Neuronal stem cell (in vitro differentiated cells): ENCODE measurements at places on chromosomes 12 and 14.

DNA sequence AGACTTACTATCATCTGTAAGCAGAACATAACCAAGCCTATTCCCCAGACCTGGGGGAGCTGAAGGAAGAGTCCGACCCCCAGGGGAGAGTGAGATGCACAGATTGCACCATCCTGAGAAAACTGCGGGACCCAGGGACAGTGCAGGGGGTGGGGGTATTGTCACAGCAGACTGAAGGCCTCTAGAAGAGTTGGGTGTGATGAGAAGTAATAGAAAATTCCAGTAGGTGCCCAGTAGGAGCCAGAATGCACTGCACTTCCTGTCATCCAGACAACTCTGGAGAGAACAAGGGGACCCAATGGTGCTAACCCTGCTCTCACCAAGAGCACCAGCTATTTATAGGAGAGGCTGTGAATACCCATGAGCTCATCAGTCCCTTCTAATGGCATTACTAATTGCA is 190.1 kb downstream of the BCL11B start:
- no peak for DNase-seq

DNA sequence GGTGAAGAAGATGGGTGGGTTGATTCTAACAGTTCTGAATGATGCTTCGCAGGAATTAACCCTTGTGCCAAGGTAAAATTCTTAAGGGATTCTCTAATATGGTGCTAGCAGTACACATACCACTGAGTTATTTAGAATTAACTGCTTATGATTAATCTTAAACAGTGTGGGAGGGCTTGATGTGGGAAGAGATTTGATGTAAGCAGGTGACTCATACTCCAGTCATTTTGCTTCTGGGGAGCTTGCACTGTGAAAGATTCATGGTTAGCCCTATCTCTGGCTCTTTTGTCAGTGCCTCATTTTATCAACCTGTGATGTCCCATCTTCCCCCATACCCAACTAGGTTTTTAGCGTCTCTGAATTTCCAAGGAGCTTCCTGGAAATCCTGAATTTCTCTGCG is 83.8 kb downstream of the NRXN3 start:
- DNase-seq, result no peak

DNA sequence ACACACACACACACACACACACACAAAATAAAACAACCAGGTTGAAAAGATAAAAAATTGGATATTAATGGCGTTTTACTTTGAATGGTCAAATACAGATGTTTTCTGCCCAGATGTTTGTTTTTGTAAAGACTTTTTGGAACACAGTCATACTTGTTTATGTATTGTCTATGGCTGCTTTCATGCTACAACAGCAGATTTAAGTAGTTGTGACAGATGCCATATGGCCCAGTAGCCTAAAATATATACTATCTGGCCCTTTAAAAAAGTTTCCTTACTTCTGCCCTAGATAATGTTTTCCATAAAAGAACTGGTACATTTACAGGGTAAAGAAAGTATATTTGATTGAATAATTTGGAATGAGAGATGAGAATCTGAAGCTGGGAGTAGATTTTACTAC is 1362.8 kb upstream of the SEL1L start:
- DNase-seq, result no peak

- DNase-seq, result no peak
Observed at GRCh38 chr12:10740182-10740581, 17.1 kb upstream of the YBX3 start.

DNA sequence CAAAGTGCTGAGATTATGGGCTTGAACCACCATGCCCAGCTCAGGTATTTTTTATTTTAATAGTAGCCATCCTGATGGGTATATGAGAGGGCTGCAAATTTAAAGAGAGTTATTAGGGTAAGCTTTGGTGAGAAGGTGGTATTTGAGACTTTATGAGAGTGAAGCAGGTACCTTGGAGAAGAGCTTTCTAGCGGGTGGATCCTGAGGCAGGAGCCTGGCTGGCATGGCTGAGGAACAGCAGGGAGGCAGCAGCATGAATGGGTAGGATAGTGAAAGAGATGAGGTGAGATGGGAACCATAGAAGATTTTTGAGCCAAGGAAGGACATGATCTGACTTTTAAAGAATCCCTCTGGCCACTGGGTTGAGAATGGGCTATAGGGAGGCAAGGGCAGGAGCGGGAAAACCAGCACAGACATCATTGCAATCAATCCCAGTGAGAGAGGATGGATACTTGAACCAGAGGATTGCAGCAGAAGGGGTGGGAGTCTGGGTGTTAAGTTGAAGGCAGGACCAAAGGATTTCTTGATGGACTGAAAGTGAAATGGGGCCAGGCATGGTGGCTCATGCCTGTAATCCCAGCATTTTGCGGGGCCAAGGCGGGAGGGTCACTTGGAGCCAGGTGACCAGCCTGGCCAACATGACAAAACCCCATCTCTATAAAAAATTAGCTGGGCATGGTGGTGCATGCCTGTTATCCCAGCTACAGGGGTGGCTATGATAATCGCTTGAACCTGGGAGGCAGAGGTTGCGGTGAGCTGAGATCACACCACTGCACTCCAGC is 5.7 kb downstream of the SVOP start:
- no peak for DNase-seq

DNA sequence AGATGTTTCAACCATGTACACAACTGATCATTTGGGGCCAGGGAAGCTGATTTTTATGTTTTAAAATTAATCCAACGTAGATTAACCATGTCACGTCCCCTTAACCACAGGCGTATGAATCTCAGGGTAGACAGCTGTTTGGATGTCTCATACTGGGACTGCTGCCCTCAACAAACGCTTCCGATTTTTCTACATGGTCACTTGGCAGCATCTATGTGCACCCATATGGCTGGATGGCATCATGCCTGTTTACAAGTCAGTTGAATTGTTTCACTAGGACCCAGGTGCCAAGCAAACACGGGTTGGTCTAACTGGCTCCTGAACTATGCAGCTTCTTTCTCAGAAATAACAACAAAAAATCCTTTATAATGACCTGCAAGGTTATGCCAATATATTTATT is 393.8 kb downstream of the NPAS3 start:
- DNase-seq, result no peak

DNA sequence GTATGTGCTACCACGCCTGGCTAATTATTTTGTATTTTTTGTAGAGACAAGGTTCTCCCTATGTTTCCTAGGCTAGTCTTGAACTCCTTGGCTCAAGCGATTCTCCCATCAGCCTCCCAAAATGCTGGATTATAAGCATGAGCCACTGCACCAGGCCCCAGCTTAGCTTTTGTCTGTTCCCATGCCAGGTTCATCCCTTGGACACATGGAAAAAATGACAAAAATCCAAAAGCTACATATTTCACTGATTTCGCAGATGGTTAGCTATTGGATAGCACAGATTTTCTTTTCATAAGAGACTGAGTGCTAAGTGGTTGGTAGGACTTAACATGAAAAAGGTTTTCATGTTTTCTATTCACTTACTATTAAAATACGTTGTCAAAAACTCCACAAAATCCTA is 286.6 kb upstream of the KITLG start:
- DNase-seq, result no peak

- DNase-seq, result no peak
Observed at GRCh38 chr14:70947739-70948138, 40.5 kb downstream of the PCNX1 start.

DNA sequence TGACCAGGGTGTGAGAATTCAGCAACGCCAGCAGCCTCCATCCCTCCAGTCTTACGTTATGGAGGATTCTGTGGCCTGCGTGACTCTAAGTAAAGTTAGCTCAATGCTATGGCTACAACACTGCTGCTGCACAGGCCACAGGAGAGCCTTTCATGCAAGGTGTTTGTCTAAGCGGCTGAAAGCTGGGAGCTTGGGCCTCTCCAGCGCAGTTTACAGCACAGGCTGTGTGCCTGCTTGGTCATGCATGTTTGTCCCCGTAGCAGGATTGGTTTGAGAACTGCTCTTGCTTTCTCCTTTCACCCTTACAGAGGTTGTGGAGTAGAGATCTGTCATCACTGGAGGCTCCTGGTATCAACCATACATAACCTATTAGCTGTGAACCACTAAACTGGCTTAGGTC is 113.1 kb upstream of the TMCC3 start:
- DNase-seq, result no peak

GRCh38 chr12:93008044-93008778 is 79.1 kb upstream of the EEA1 start:
- DNase-seq, result no peak

GRCh38 chr12:79415746-79416435 is 274.9 kb downstream of the PAWR start:
- no peak for DNase-seq

DNA sequence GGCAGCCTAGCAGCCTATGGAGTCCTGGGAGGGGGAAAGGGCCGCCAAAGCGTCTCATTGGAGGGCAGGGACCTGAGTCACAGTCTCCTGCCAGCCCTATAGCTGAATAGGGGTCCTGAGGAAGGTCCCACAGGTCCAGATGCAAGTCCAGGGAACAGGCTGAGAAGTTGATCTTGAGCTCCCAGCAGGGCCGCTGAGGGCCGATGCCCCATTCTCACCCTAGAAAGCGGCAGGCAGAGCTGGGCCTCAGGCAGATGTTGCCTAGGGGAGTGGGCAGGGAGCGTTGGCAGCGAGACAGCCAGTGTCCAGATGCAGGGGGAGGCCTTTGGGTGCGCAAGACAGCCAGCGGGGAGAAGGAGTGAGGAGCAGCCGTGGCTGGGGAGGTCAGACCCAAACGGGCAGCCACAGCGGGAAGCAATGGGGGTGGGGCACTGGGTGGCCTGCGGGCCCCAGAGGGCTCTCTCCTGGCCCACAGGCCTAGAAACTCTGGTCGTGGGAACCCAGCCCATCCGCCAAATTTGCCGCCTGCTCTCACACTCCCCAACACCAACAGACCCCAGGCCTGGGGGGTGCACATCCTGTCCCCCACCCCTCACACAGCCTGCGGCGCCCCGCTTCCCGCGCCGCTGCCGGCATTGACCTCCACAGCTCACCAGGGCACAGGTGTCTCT is 1.1 kb downstream of the HDAC7 start:
- no peak for DNase-seq

GRCh38 chr14:105491366-105491973 is 424 bp downstream of the TEDC1 start:
- no peak for DNase-seq

DNA sequence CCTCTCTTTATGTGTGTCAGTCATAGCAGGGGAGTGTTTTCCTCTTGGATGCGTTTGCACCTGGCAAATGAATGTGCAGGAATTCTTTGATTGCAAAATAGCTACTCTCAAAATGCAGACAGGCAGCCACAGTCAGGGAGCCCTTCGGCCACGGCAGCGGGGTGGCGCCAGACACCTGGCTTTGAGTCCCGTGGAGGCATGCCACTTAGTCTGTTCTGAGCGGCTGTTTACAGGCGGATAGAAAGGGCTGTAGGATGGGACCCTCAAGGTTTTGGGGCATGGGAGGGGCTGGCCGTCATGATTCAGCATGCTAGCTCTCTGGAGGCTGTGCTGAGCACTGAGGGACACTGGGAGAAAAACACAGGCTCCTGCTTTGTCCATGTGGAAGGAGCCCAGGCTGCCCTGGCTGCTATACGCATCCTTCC is 117.1 kb downstream of the SLC25A47 start:
- DNase-seq, result peak; percentile 56

DNA sequence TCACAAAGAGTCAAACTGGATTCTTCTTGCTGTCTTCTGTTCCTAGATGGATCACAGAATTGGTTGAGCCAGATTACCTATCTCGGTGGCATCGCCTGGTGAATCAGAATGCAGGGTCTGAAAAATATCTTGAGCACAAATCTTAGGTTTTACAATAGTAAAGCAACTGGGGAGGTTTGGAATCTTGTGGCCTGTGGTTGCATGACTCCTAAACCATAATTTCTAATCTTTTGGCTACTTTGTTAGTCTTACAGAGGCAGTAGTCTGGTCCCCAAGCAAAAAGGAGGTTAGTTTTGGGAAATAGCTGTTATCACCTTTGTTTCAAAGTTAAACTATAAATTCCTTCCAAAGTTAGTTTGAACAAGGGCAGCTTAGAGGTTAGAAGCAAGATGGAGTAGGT is 1488.5 kb upstream of the FLRT2 start:
- no peak for DNase-seq

- no peak for DNase-seq
Observed at GRCh38 chr12:49230176-49230804, 34.6 kb upstream of the TUBA1C start.

- DNase-seq, result no peak
Observed at GRCh38 chr14:63840981-63841380, 11.8 kb upstream of the SYNE2 start.

DNA sequence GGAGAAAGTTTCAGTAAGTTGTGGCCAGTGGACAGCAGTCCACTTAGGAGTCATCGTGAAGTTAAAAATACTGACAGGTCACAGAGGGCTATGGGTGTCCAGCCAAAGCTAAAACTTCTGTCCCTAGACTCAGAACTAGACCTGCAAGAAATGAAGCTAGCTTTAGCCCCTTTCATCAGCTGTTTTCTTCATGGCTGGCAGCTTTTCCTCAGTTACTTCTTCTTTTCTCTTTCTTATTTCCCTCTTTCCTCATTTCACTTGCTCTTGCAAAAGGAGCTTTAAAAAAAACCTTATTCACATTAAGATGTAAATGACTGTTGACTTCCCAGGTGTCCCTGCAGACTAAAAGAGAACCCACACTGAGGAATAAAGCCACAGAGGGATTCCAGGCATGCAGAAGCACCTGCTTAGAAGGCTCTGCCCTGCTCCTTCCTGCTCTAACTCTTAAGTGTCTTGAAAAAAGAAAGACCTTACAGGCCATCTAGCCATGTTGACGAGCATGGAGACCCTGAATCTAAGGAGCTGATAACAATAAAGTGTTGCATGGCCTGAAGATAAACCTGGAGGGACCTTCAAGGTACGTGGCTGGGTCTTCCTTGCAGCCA is 69.7 kb upstream of the CCND2 start:
- no peak for DNase-seq

GRCh38 chr14:26394150-26394810 is 203.6 kb downstream of the NOVA1 start:
- peak; percentile 9 for DNase-seq

DNA sequence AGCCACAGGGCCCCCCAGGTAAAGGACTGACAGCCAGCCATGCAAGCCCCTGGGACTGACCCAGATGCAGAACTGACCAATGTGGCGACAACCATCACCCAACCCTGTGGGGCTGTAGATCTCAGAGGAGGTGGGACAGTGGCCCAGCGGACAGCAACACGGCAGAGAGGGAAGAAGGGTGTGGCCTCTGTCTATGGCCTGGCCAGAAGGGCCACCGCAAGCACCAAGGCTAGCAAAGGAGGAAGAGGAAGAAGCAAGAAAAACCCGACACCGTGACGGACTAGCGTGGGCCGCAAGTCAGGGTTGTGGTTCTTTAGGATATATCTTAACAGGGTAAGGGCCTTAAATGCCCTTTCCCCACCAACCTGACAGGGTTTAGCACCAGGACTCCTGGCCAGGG is 71.2 kb downstream of the ITPK1 start:
- DNase-seq, result no peak

GRCh38 chr14:49051328-49052060 is 534.7 kb downstream of the RPS29 start:
- no peak for DNase-seq
